ENCODE measurements at places on chromosomes 7 and 10.

DNA sequence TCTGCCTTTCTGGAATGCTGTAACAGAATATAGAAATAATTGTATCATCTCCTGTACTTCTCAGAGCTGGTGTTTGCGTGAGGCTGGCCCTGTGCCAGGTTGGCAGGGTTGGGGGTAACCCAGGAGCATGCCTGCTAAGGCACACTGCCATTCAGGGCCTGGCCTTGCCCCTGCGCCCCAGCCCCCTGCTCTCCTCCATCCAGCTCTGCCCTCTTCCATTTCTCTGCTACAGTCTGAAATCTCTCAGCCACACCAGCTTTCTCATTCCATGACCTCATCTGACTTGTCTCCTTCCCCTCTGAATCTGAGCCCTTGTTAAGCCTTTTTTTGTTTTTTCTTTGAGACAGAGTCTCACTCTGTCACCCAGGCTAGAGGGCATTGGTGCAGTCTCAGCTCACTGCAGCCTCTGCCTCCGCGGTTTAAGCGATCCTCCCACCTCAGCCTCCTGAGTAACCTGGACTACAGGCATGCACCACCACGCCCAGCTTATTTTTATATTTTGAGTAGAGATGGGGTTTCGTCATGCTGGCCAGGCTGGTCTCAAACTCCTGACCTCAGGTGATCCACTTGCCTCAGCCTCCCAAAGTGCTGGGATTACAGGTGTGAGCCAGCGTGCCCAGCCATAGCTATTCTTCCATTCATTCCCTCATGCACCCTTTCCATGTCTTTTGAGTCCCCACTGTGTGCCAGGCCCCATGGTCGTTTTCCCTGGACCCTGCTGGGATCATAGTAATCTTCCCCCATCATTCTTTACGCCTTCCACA, 206.8 kb downstream of the CUX1 start:
- DNase-seq: no peak

GRCh38 chr7:102101111-102101551, 185.5 kb upstream of the SH2B2 start:
- DNase-seq: no peak

DNA sequence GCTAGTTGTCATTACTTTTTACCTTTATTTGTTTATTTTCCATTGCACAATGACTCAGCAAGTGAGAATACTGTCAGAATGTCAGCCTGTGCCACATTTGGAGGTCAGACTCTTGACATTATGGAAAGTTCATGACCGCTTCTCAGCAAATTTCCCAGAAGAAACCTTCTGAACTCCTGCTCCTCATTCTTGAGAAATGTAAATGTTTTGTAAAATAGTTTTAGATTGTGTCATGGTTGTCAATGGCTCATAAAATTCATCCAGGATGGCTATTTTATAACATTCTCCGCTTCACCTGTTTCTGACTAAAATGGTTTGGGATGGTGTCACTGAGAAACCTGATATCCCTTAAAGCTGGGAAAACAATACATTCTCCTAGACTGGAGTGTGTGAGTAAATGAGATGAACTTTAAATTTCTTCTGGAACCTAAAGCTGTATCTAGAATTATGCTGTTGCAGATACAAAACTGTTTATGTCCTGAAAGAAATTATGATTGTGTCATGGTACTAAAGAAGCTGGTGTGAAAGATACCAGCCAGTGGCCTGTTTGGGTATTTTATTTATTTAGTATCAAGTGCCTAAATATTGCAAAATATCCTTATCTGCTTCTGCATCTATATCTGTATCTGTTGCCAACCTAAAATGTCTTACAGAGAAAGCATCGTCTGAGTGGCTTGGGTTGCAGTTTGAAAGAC, 671.7 kb downstream of the GATA3 start:
- DNase-seq: no peak

DNA sequence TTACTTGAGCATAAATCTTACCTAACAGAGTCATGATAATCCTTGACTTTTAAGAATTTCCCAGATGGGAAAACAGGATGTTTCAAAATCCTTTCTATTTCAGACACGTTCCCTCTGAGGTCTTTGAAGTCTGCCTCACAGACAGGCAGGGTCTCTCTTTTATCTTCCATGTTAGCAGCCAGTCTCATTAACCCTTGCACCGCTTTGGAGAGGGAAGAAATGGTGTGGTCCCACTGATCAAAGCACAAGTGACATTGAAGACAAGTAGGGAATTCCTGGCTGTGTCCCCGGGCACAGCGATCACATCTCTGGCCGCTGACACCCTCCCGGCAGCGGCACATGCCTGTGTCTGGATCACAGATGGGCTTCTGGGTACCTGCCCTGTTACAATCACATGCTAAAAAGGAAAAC, 52.7 kb upstream of the LAMB1 start:
- DNase-seq: no peak

DNA sequence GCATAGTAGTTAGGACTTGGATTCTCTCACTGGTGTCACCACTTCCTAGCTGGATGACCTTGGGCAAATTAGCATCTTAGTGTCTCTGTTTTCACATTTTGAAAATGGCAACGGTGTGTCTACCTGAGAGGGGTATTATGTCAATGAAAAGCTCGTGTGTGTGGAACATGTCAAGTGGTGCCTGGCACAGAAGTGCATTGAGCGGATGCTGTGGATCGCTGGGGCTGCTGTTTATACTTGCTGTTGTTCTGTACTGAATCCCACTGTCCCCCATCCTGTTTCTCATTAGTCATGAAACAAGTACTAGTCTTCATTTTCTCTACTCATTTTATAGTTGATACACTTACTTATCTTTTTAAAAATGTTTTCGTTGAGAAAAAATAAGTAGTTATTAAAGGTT, 26.1 kb downstream of the RBM33 start:
- no peak for DNase-seq

GRCh38 chr7:80140388-80140787, 5.8 kb downstream of the GNAI1 start:
- DNase-seq: no peak

DNA sequence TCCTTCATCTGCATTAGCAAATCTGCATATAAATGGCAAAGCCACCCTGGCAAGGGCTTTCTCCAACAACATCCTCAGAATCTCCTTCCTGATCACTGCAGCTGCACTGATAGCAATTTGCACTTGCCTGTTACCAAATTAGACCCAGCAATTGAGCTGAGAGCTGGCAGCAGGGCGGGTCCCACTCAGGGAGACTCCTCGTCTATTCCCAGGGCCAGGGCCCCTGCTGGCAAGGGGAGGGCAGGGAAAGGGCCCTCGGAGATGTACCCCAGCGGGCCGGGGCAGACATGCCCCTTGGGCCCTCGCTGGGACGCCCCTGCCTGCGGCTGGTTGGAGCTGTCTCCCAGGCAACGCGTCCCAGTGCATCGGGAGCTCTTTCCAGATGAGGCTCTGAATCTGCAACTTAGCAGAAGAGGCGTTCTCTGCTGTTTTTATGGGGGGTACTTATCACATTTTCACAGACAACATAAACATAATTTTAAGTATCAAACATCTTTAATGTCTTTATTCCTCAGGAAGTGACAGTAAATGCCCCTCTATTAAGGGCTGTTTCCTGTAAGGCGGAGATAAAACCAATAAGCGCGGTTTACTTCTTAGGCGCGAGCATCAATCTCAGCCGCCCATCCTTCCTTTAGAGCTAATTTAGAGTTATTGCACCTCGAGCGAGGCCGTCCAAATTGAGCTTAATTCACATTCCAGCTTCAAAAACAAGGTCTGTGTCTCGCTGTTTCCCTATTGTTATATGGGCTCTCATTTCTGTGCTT, 249.0 kb upstream of the PPP2R2D start:
- DNase-seq: no peak

DNA sequence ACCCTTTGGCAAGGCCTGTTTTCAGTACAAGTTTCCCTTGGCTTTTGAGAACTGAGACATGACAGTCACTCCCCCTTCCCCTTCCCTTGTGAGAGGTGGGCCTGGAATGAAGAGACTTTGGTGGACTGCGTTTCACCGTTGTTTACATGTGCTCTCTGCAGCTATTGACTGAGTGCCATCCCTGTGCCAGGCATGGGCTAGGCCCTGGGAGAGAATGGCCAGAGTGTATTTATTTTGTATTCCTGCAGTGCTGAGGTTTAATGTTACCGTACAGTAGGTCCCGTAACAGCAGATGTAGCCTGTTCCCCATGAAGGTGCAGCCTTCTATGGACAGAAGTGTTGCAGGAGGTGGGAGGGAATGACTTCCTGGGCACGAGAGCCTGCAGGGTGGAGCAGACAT, 50.0 kb downstream of the TACR2 start:
- DNase-seq: no peak

DNA sequence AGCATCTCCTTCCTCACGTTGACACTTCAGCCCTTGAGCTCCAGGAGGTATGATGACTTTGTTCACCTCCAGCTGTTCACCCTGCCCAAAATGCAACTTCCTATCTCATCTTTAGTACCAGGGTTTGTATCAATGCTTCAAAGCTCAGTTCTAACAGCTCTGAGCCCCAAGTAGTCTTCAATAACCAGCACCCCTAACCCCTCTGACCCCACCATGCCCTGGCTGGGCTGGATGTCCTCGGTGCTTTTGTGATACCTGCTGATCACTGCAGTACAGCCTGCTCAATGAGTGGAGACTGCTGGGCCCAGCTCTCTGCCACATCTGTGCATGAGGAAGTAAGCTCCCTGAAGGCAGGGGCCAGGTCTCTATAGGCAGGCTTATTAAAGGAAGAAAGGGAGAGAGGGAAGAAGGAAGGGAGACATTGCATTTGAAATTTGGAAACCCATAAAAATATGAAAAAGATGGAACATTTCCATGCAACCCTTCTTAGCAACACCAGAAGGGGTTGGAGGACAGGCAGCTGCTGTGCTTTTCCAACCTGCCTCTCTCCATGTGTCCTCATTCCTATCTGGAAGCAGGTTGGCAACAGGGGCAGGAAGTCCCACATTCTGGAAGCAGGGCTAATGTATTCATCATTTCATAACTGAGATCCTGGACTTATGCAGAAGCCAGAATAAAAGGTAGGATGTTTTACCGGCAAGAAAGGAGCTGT, 756.1 kb downstream of the GRID1 start:
- no peak for DNase-seq

Measured in cortex of kidney (tissue), 1 donor.